ENCODE measurements at places on chromosomes 11 and 22. TPM values are rescaled to one million over a fixed set of nuclear protein-coding genes. Genes with fewer than 3 reads are reported as not detected.

GRAP2 gene
- polyA plus RNA-seq, result not detected

DNA sequence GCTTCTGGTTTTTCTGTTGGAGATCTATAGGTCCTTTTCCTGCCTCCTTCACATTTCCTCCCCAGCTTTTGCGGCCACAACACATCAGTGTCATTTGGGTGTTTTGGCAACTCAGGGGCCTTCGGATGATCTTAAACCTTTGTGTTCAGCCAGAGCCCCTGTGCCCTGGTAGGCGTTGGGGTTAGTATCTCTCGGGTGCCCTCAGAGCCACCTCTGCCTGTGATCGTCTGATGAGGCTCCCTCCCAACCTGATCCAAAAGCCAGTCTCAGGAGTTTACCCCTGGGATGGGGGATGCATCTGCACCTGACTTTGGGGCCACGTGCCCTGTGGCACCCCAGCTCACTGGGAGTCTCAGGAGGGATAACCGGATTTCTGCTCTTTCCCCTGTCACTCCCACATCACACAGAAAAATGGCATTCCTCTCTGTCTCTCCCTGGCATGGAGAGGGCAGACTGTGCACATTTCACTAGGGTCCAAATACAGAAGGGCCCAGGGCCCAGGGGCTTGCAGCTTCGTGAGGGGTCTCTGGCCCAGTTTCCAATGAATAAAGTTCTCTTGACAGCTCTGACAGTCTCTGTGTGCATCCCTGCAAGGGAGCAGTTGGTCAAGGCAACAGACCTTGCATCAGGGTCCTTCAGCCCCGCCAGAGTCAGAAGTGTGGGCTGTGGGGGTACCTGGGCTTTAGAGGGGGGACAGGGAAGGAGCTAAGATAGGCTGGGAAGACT is 2.6 kb downstream of the RNF26 start:
- no peak for DNase-seq

DNA sequence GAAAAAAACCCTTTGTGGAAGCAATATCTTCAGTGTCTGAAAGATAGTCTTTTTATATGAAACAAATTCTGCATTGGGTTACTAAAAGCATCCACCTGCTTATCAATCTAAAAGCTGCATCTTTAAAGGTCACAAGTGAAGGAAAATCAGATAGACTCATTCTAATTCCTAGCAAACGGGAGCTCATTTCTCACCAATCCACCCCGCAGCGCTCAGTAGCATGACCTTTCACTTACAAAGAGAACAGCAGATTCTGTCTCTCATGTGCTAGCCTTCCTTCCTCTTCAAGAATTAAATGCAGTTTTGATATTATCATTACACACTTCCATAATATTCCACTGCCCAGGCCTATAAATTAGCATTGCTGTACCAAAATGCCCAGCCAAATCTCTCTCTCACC is 212.9 kb downstream of the CADM1 start:
- DNase-seq, result no peak

- no peak for DNase-seq
These were observed 47.5 kb upstream of the POU2AF1 start for GRCh38 chr11:111426617-111427016.

MYBPC3 gene
- polyA plus RNA-seq, result 0.08 TPM

DNA sequence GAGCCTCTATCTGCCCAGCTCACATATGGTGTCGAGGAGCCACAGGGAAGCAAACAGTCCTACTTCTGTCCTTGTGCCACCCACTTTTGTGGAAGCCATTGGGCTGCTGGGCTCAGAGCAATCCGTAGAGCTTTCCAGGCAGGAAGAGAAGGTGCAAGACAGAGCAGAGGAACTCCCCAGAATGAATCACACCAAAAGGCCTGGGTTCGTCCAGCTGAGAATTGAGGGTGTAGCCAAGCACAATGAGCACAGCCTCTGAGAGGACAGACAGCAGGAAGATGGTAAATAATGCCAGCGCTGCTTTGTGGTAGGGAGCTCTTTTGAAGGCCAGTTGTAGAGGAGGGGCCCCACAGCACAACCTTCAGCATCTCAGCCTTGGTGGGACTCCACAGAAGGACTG is 237.8 kb downstream of the GRIK4 start:
- no peak for DNase-seq

PPP1R14B gene
- polyA plus RNA-seq, result 115 TPM

DNA sequence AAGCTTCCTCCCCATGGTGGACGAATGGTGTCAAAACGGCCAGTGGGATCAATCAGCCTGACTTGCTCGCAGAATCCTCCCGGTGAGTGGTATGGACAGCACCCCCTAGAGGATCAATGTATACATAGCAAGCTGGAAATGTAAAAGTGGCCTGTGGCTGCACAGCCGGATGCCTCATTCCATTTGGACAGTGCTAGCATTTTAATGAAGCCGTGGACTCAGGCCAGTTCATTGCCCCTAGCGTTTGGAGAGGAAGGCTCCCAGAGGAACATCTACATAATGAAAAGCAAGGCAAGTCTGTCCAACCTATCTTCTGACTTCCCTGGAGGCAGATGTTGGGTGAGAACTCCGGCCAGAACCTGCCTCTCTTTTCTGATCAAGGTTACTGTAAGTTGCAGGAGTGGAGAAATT is 942.3 kb downstream of the NTM start:
- DNase-seq, result peak; percentile 59

GRCh38 chr22:17638182-17638431 is 450 bp upstream of the BCL2L13 start:
- peak; percentile 79 for DNase-seq

- DNase-seq, result peak; percentile 24
These were observed 42.3 kb downstream of the TRMU start for GRCh38 chr22:46377525-46378425.

DNA sequence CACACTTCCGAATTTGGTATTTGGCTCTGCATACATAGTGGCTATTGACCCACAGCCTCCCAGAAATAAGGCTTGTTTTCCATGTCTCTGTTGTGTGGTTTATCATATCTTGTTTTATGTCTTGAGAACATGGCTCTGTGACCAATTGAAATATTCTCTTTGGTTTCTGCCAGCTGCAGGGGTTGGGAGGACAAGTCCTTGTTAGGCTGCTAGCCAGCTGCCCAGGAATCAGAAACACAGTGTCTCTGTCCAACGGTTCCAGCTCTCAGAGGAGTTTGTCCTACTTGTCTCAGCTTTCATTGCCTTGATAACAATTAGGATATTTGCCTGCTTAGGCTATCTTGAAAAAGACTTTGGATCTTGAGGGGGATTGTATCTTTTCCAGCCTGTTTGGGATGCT is 6.0 kb upstream of the SLC7A4 start:
- peak; percentile 38 for DNase-seq

- peak; percentile 90 for DNase-seq
These were observed 1.0 kb upstream of the SLC25A1 start for GRCh38 chr22:19179497-19180048.

GRCh38 chr11:117934526-117935307 is 5.5 kb upstream of the TMPRSS13 start:
- DNase-seq, result no peak

OR5A1 gene
- polyA plus RNA-seq, result not detected

MAPK8IP2 gene
- polyA plus RNA-seq, result 0.06 TPM

DNA sequence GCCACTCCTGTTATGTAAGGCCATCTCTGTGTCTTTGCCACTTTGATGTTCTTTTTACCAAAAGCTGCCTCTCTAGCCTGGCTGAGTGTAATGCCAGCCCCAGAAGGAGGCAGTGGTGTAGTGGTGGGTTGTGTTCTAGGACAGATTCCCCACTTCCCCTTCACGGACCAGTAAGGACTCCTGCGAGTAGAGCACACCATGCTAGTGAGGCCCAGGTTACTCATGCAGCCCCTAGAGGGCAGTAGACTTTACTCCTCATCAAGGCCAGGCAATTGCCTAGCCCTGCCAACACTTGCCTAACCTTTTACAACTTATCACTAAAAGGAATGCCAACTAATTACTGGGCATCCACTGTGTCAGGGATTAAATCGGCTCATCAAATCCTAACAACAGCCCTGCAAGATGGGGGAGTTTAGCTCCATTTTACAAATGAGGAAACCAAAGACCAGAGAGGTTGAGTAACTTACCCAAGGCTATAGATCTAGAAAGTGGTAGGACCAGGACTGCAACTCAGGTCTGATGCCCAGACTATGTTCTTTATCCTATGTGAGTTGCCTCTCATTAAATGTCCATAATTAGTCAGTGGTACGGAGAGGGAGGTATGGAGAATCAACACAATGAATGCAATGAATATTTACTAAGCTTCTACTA is 75.3 kb downstream of the APIP start:
- peak; percentile 35 for DNase-seq

GRCh38 chr11:14446701-14447169 is 52.9 kb downstream of the COPB1 start:
- DNase-seq, result peak; percentile 80

DNA sequence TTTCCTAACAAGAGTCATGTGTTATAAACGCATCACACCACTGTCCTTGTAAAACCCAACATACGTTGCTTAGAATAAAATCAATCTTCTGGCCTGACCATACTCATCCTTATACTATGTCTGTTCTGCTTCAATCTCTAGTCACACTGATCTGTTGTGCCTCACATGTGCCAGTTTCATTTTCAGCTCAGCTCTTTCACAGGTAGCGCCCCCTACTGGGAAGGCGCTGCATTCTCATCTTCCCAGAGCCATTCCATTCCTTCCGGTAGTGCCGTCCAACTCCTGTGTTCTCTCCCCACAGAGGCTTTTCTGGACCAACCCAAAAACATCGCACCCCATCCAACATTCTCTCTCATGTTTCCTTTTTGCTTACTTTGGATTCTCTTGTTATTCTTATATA is 22.2 kb downstream of the CASP5 start:
- peak; percentile 12 for DNase-seq

RIC8A gene
- polyA plus RNA-seq, result 121 TPM

DNA sequence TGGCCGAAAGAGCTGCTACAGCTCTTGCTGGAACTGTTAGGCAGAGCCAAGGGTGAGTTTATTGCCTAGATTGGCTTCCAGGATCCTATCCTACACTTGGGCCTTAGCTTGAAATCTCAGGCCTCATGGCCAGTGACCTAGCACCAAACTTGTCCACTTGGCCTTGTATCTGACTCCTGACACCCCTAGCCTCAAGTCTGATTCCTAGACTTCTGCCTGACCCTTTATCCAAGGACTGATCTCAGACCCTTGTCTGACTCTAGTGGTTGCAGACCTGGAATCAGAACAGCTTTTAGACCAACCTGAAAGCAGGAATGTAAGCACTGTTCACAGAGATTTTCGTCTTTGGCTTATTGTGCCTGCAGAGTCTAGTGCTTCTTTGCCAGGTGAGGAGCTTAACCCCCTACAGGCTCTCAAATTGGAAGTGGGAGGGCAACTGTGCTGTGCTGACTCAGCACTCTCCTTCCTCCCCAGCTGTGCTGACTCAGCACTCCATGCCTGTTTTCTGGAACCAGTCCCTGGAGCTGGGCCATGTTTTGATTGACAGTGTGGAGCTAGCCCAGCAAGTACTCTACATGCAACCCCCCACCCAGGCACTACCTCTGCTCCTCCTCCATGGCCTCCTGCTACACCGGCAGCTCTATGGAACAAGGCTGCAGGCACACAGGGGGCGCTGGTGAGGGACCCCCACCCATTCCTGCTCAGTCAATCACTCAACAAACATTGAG is 35.1 kb downstream of the RRP8 start:
- peak; percentile 47 for DNase-seq

APOA1 gene
- polyA plus RNA-seq, result not detected

ANO5 gene
- not detected for polyA plus RNA-seq

GRCh38 chr22:27650572-27650971 is 151.0 kb downstream of the MN1 start:
- no peak for DNase-seq

- peak; percentile 79 for DNase-seq
These were observed 166.8 kb upstream of the MTMR2 start for GRCh38 chr11:96090711-96091110.

HPS5 gene
- 20.2 TPM for polyA plus RNA-seq

AP1B1 gene
- 43.4 TPM for polyA plus RNA-seq

EXPH5 gene
- not detected for polyA plus RNA-seq

DNA sequence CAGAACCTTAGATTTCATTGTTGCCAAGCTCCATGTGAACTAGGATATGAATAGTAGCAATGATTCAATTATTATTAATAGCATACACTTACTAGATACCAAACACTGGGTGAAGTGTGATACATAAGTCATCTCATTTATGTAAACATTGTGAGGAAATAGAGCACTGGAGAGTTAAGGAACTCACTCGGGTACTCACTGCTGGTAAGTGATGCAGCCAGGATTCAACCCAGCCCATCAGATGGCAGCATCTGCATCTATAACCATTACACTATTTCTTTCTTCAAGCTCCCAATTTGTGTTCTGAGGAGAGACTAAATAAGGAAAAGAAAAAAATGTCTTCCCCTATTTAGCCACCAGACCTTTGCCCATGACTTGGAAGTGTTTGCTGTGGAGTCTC is 10.2 kb upstream of the ALG8 start:
- peak; percentile 72 for DNase-seq

- DNase-seq, result no peak
These were observed 63.3 kb downstream of the KCNQ1 start for GRCh38 chr11:2507945-2508749.

NLRP14 gene
- not detected for polyA plus RNA-seq

DNA sequence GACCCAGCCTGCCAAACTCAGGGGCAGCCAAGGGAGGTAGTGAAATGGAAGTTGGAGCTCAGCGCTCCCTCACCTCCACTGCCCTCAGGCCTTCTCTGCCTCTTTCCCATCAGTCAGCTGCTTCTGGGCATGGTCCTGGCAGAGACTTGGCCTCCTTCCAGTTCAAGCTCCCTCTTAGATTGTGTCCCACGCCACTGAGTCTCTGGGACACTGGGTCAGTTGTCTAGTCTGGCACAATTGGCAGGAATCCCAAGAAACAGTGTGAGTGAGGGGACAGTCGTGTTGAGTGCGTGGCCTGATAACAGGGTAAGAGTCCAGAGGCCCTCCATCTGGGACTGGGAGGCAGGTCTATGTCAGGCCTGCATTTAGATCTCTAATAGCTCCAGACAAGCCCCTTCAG is 7.1 kb upstream of the SLC35E4 start:
- no peak for DNase-seq

TRIM49D1 gene
- not detected for polyA plus RNA-seq

DNA sequence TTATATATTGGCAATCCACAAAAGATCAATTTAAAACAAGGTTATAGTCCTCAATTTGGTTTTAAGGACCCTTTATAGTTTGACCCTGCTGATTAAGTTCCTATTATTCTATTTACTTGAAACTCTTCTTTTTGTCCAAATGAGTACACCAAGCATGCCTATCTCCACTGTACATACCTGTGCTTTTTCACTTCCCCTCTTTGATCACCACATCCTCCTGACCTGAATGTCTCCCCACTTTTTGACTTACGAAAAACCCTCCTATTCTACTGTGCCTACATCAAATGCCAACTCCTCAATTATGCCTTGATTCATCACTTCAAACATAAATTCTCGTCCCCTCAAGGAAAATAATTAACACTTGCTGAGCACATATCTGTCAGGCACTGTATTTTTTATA is 113.5 kb downstream of the SOX6 start:
- no peak for DNase-seq

IFITM1 gene
- polyA plus RNA-seq, result 187 TPM

RAB36 gene
- polyA plus RNA-seq, result 5.0 TPM
